ENCODE measurements at places on chromosomes 1 and 21.

- no peak for DNase-seq
Observed at GRCh38 chr1:228283476-228284147, 75.8 kb downstream of the OBSCN start.

- DNase-seq: no peak
Observed at GRCh38 chr1:96962751-96963211, 241.2 kb downstream of the PTBP2 start.

DNA sequence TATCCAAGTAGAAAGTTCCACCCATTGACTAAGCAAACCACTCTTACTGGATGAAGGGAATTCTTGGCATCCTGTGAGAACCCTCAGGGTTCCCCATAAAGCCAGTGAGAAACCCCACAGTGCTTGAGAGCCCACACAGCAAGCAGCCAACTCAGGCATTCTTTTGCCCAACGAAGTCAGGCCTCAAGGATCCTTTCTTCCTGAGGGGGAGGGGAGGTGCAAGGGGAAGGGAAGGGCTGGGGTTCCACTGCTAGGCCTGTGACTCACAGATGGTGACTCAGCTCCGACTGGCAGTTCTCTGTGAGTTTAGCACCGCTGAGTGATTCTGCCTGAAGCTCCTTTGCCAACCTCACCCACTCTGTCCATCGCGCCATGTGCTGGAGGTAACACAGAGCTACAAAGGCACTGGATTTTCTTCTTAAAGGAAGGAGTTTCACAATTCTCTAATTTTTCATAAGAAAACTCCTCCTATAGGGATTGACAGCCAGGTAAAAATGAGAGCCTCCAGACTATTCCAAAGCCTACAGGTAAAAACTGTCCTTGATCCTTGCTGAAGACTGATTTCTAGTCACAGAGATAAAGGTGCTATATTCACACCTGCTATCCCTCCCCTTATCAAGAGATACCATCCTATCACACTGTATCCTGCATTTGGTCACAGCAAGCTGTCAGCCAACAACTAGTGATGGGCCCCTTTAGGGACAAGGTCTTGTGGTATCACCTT lies 4.8 kb downstream of the ENO1 start:
- DNase-seq: no peak

DNA sequence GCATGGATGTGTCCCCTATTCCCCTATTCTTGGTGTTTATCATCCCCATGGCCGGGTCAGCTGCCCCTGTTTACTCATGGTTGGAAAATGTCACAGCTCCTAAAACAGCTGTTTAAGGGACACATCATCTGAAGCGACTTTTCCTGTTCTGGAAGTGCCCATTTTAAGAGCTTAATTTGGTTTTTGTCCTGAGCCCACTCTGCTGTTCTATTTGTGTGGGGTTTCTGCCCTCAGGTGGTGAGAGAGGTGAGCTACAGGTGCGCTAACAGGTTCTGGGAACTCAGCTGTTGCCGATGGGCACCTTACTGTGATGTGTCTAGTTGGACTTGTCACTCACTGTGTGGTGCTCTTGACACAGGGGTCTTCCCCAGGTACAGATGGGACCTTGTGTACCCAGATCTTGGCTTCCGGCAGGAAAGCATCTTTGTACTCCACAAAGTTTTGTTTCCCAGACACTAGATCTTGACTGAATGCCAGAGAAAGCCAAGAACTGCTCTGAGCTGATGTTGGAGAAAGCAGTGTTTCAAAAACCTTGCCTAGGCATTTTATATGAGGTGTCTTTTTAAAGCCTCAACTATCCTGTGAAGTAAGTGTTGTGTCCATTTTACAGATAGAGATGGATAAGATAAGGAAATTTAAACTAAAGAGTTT lies 59.0 kb upstream of the CD1D start:
- DNase-seq: peak; percentile 29

DNA sequence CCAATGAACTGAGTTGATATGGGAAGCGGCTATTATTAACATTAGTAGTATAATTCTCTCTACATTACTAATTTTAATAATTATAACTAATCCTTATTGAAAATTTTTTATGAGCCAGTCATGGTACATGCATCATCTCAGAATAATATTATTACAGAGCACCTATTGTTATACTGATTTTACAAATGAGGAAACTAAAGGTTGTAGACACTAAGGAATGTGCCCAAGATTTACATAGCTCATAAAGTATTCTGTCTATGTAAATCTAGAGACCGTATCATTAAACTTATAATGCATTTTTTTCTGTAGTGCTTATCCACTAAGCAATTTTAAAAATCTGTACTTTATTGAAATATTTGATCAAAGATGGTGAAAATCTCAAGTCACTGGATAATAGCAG lies 825.9 kb downstream of the PLA2G4A start:
- no peak for DNase-seq

GRCh38 chr1:38283696-38284470 lies 237.3 kb upstream of the POU3F1 start:
- peak; percentile 95 for DNase-seq

All from DMS 273 treated with DMSO at 0.1 percent for 48 hours (cell line).